ENCODE measurements at places on chromosomes 5 and 9.

DNA sequence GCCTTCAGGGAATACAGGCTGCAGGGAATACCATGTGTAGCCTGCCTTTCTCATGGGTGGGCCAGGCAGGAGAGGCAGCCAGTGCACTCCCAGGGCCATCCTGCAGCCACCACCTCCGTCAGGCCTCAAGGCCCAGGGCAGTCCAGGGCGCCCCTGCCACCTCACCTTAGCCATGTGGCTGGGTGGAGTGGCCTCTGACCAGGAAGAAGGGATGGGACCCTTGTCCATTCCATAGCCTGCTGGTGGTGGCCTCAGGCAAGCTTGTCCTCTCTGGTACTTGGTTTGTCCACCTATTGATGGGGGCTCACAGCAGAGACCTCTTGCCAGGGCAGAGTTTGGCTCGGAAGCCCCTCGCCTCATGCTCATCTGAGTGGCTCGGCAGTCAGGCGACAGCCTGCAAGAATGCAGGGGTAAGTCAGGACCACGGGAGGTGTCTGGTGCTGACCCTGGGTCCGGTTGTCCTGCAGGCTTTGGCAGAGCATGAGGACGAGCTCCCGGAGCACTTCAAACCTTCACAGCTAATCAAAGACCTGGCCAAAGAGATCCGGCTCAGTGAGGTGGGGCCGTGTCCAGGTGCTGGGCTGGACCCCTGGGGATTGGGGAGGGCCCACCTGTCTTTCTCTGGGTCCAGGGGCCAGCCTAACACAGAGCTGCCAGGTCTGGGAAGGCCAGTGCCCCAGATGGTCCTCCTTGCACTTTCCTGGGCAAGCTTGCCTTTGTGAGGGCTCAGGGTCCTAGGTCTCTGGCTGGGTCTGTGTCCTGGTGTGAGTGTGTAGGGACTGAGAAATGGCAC, 82.9 kb downstream of the PHF2 start:
- no peak for DNase-seq

DNA sequence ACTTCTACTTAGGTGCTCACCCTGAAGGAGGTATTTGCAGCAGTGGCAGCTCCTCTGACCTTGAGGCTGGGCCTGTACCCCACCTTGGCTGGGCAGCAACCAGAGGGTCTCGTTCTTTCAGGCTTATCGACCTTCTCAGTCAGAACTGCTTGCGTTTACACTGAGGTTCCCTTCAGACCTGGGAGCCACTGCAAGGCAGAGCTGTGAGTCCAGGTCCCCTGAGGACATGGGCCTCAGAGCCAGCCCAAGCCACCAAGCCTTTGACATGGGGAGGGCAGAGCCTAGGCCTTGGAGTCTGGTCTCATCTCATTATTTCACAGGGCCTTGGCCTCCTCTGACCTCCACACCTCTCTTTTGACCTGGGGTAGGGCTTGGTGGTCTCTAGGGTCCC, 13.7 kb downstream of the ACSL6 start:
- DNase-seq: no peak

- DNase-seq: no peak
Measured at GRCh38 chr5:51661646-51662265, 278.5 kb downstream of the ISL1 start.

DNA sequence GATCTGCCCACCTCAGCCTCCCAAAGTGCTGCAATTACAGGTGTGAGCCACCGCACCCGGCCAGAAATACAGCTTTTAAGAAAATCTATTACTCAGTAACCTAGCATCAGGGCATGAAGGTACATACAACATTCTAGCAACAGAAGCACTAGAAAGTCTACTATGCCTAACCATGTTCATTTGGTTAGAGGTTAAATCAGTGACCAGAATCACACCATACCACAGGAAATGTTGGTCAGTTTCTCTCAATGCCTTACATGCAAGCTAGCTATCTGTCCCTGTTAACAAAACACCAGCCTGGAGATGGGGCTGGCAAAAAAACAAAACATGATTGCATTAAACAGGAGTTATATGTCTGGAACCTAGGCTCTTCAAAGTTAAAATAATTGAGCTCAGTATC, 104.1 kb downstream of the STRBP start:
- no peak for DNase-seq

GRCh38 chr5:51391175-51391574, 7.9 kb downstream of the ISL1 start:
- no peak for DNase-seq

- DNase-seq: peak; percentile 83
Measured at GRCh38 chr5:10600626-10601245, 36.9 kb downstream of the ANKRD33B start.

DNA sequence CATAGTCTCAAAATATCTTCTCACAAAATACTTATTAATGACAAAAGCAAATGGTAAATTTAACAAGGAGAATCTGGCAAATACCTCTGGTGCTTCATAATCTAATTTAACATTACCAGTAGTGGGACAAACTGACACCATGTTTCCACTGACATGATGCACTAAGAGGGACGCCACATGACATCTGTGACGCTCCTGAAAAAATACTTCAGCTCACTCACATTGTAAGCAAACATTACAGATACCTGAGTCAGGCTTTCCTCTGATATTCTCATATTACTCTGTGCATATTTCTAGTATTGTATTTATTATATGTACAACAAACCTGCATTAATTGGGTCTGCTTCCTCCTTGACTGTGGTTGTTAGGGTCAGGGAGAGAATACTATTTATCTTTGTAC, 56.7 kb upstream of the OSMR start:
- DNase-seq: no peak

DNA sequence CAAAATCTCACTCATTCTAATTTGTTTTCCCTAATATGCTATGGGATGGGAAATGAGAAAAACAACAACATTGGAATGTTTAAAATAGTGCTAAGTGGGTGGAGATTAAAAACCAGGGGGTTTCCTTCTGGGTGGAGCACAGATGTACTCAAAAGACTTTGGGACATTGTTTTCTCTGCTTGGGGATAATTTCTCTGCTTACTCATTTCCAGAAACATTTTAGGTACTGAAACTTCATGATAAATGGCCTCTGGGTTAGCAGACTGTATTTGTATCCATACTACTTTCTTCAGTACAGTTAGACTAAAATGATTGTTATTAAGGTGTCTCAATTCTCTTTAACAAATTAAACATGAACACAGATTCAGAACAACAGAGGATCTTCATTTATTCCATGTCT, 17.4 kb downstream of the ELOVL7 start:
- no peak for DNase-seq

Measured in NCI-H446 treated with DMSO at 0.1 percent for 48 hours (cell line).